ENCODE measurements at places on chromosomes 1 and 21.

- DNase-seq: no peak
Measured at GRCh38 chr1:27539901-27540861, 50.2 kb upstream of the WASF2 start.

DNA sequence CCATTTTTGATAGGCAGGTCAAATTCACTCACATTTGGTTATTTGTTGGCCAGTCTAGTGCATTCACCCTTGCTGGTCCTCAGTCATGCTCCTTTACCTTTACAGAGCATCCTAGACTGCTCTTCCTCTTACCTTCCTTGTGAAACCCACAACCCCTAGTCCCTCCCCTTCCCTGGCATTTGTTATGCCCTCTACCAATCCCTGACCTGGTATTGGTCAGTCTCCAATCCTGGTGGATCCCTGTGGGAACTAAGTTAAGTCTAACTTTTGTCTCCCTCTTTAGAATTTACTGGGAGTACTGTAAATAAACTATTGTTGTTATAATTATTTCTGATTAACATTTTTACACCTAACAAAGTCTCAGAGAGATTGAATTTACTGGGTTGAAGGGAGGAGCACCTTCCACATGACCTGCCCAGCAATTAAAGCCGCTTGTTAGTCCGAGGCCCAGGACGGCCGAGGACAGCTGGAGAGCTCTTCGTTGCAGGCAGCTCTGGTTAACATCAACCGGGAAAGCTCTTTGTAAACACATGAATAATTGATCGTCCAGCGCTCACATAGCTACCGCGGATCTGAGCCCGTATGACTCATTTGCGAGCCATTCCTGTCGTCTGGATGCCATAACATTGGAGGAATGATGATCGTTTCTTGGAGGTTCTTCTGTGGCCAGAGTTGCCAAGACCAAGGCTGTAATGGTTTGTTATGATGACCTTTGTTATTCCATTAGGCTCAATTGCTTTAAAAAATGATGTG, 31.9 kb downstream of the MTARC1 start:
- no peak for DNase-seq

- no peak for DNase-seq
Measured at GRCh38 chr21:38924954-38925353, 119.2 kb downstream of the ETS2 start.

DNA sequence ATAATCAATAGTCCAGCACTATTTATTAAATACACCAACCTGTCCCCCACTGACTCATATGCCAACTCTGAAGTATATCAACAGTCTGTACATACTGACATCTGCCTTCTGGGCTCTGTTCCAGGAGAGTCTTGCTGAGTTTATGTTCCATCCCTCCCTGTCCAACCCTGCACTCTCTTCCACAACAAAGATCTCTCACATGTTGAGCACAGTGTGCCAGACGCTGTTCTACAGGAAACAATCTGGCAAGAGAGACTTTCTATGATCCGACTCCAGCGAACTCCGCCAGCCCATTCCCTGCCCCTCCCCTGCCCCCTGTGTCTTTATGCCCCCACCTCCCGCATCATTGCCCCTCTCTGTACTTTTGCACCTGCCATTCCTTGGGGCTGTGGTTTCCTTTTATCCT, 3.4 kb downstream of the LACTBL1 start:
- no peak for DNase-seq

GRCh38 chr21:37415939-37416338, 49.4 kb downstream of the DYRK1A start:
- no peak for DNase-seq
